ENCODE measurements at places on chromosomes 16 and 17. TPM values are rescaled to one million over a fixed set of nuclear protein-coding genes. Genes with fewer than 3 reads are reported as not detected.
A peak's percentile ranks its signal among the peaks of the same experiment; 100 is the strongest.

- no peak for DNase-seq
Observed at GRCh38 chr17:63275318-63275970, 170.7 kb downstream of the CYB561 start.

- DNase-seq: no peak
Observed at GRCh38 chr17:72354071-72354470, 233.3 kb downstream of the SOX9 start.

DNA sequence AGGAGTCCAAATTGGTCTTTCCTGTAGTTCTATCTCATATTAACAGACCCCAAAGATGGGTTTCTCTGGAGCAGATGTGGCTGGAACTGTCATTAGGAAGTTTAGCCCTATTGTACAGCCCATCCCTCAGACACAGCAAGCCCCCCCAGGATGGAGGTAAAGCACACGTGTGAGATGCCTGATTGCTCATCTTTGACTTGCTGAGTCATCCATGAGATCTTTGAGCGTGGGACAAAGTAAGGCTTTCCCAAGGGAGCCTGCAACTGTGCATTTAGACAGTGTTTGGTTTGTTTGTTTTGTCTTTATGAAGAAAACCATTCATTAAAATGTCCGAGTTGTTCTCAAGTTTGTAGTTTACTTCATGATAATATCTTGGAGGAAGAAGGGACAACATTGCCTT, 145.3 kb upstream of the CDH13 start:
- no peak for DNase-seq

DNA sequence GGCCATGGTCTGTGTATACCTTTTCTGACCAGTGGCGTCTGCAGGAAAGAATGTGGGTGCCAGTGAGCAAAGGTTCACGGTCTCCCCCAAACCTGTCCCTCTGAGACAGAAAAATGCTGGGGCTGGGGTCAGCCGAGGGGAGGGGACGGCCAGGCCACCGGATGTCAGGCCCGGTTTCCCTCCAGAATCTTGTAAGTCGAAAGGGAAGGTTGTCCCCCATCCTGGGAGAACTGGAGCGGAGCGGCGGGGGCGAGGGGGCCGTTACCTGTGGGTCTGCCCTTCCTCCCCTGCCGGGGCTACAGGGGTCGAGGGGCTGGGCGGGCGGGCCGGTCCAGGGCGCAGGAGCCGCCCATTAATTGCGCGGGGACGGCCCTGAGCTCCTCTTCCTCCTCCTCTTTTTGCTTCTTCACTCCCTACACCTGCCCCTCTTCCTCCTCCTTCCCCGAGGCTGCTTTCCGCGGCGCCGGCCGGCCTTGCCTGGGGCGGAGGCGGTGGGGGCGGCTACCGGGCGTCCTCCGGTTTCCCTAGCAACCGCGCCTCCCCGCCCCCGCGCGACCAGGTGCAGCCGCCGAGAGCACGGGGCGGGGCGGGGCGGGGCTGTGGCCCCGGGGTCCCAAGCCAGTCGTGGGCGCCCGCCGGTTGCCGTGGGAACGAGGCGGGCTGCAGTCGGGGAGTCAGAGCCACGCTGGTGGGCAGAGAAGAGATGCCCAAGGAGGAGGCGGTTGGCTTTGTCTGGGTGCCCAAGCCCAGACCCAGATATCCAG, at the start of gene MARCHF10:
TSS of gene MARCHF10 (minus strand) at position 503 of the 764 bp plus-strand sequence. CDS start 6,579 bp downstream, outside the sequence.
- DNase-seq: no peak

DNA sequence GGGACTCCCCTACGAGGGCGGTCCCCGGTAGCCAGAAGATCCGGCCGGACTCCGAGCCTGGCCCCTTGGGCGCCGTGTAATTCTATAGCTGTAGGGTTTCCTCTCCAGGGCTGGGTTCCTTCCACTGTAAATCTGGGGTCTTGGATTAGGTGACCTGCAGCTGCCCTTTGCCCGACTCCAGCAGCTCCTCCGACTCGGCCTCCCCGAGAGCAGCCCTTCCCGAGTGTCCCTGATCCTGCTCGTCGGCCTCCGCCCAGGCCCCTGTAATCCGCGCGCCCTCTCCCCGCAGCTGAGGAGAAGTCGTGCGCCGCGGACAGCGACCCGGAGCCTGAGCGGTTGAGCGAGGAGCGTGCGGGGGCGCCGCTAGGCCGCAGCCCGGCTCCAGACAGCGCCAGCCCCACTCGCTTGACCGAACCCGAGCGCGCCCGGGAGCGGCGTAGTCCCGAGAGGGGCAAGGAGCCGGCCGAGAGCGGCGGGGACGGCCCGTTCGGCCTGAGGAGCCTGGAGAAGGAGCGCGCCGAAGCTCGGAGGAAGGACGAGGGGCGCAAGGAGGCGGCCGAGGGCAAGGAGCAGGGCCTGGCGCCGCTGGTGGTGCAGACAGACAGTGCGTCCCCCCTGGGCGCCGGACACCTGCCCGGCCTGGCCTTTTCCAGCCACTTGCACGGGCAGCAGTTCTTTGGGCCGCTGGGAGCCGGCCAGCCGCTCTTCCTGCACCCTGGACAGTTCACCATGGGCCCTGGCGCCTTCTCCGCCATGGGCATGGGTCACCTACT, 5.5 kb downstream of the TBX2 start:
- no peak for DNase-seq

- peak; percentile 81 for DNase-seq
Observed at GRCh38 chr16:471353-472198, 46.1 kb downstream of the RAB11FIP3 start.

GRCh38 chr16:2966043-2966807, 2.1 kb downstream of the KREMEN2 start:
- DNase-seq: no peak

DNA sequence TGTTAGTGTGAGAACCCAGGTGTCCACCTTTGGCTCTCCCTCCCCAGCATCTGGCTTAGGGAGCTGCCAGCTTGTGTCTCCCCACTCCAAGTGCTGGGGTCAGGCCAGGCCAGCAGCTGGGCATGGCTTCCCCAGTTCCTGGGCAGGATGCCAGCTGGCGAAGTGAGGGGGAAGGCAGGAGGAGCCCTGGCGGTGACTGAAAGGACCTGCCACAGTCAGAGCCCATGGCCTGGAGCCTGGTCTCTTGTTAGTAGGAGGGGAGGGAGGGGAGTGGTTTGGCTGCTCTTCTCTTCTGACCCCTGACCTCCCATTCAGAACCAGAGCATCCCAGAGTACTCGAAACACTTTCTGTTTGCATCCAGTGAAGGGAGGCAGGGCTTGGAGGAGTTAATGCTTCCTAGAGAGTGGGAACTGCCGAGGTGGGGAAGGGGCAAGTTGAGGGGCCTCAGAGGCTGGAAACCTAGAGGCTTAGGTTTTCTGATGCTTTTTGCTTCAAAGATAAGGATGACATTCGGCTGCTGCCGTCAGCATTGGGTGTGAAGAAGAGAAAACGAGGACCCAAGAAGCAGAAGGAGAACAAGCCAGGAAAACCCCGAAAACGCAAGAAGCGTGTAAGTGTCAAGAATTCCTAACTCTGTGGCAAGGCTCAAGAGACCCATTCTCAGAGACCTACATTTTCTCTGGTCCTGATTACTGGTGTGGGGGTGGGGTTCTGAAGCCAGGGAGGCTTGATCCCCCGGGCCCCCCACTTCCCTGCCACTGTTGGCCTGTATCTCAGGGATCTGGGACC, 772 bp downstream of the CHD3 start:
- peak; percentile 92 for DNase-seq

DNA sequence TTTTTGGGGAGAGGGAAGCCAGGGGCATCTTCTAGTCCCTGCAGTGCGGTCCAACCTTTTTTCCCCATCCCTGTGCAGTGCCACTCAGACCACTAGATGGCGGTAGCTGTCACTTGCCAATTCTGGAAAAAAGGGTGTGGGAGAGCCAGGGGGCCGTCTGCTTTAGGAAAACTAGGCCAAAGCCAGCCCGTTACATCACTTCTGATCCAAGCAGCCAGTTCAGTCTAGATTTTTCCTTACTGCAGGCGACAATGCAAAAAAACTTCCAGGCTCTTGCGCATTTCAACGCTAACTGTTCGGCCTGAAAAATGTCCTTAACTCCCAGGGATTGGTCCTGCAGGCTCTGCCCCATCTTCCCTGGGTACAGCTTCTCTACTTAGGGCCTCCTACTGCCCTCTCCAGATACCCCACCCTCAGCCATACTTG, 69.2 kb upstream of the CES5A start:
- DNase-seq: peak; percentile 80

DNA sequence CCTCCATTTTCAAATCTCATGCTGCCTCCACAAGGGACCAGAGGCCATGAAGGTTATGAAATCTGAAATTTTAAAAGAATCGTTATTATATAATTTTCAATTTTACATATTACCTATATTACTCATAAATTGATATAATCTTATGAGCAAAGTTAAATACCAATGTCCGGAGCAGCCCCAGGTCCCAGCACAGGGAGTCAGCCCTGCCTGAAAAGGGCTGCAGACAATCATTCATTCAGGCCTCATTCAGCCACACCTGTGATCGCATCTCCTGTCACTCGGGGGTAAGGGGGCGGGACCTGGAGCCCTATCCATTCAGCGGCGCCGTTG, 172.5 kb downstream of the AHSP start:
- peak; percentile 93 for DNase-seq

- no peak for DNase-seq
Observed at GRCh38 chr17:77819497-77819896, 139.0 kb upstream of the TNRC6C start.

DNA sequence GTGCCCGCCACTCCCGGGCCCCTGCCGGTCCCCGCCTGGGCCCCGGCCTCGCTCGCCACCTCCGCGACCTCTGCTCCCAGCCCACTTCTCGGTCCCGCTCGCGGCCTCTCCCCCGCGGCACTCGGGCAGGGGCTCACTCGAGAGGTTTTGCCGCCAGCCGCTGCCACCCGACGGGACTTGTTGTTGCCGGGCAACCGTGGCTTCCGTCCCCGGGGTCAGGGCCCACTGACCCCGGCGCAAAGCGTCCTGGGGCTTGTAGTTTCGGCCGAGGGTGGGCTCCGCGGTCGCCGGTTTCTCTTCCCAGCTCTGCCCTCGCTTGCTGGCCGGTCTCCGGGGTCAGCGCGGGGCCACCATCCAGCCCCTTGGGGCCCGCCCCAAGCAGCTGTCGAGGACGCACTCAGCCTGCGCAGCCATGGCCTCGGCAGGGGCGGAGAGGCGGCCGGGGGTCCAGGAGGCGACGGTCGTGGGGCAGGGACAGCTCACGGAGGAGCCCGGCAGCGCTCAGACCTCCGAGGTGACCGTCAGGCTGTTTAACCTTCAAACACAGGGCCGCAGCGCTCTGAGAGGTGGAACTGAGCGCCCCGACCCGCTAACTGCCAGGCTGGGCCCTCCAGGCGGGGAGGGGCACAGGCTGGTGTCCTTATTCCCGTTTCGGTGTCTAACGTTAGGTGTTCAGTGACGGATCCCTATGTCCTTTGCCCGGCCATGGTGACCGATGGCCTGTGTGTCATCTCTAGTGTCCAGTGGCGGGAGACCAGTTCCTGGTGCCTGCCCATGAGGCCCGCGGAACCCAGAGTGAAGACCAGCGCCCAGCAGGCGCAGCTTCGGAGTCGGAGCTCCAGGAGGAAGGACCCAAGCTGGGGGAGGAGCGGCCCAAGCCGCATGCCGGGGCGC, at the start of the genes C16orf86 and ENKD1:
TSS of gene C16orf86 (plus strand) at position 256 of the 894 bp plus-strand sequence. CDS start at position 413, 157 bp downstream.
TSS of gene ENKD1 (minus strand) at position 192 of the 894 bp plus-strand sequence. CDS start 308 bp downstream, outside the sequence.
- DNase-seq: peak; percentile 86

- DNase-seq: peak; percentile 73
Observed at GRCh38 chr17:31391496-31391949, at the start of gene RAB11FIP4. RAB11FIP4 (plus strand) TSS chr17:31391675; CDS start chr17:31391853, 178 bp downstream.

DNA sequence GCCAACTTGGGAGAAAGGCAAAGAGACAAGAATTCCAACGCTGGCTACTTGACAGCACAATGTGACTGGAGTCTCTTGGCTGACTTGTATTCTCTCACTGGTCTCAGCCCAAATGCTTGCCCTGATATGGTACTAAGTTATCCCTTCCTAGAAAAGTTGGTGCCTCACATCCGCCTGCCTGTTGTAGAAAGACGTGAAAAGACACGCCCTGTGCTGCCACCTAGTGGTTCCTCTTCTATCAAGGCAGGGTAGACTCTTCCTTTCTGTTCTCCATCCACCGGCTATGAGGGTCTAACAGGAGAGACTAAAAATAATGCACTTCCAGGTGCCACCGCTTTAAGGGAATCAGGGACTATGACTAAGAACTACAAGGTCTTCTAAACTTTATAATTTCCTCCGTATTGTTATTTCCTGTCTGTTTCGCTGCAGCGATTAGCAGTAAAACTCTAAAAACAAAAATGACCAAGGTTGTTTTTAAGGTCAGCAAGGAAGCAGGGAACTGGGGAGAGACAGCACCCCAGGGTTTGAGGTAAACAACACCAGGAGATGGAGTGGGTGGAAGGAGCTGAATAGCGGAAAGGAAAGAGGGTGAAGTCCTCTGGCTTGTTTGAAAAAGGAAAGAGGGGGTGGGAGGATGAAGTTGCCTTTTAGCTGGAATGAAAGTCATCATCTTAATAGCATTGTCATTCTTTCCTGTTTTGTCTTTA, 109.5 kb downstream of the YPEL2 start:
- DNase-seq: peak; percentile 84

DNA sequence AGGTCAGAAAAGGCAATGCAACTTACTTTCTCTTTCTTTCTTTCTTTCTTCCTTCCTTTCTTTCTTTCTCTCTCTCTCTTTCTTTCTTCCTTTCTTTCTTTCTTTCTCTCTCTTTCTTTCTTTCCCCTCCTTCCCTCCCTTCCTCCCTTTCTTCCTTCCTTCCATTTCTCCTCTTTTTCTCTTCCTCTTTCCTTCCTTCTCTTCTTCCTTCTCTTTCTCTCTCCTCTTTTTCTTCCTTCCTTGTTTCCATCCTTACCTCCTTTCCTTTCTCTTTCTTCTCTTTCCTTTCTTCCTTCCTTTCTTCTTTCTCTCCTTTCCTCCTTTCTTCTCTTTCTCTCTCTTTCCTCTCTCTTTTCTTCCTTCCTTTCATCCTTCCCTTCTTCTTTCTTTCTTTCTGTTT, 819.8 kb upstream of the SOX9 start:
- DNase-seq: no peak

DNA sequence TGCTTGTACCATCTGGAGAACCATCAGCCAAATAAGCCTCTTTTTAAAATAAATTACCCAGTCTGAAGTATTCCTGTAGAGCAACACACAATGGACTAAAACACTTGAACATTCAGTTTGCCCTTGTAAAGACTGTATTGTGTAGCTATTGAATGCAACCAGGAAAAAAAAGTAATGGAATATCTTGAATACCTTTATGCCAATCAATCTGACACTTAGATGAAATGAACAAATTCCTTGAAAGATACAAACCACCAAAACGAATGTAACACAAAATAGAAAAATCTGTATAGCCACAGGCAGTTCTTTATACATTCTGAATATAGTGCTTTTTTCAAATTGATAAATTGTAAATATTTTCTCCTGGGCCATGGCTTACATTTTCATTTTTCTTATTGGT, 63.3 kb upstream of the KCNJ16 start:
- no peak for DNase-seq

- no peak for DNase-seq
Observed at GRCh38 chr16:2178321-2179106, 17.9 kb downstream of the CASKIN1 start.

DNA sequence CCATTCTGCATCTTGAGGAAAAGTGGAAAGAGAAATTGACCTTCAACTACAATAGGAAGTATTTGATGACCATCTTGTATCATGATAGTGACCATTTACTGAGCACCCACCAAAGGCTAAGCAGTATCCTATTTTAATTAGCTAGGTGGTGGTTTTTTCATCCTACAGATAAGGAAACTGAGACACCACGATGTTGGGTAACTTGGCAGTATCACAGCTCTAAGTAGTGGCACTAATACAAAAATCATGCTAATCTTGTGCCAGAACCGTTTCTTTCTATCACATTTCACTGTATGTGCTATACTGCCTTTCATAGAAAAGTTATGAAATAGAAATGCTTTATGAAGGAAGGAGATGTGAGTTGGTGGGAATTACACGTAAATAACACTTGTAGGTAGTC, 2.3 kb downstream of the EVI2B start:
- DNase-seq: no peak

Gene CDK12
- 37.9 TPM for total RNA-seq

Gene PYCARD
- total RNA-seq: 2.4 TPM

Gene ABCC6
- 0.18 TPM for total RNA-seq

Gene PAQR4
- total RNA-seq: 17.5 TPM

Gene AOC3
- total RNA-seq: 1.00 TPM

Gene KRT17
- total RNA-seq: 0.27 TPM

Measured in cerebellum (tissue), 4 donors.